Activated CD4-positive, CD25-positive, alpha-beta regulatory T cell treated with anti-CD3 and anti-CD28 coated beads, Interleukin-2, amount 50 U/mL, for 24 hours (primary cell): ENCODE measurements at places on chromosomes 3 and 15.

DNA sequence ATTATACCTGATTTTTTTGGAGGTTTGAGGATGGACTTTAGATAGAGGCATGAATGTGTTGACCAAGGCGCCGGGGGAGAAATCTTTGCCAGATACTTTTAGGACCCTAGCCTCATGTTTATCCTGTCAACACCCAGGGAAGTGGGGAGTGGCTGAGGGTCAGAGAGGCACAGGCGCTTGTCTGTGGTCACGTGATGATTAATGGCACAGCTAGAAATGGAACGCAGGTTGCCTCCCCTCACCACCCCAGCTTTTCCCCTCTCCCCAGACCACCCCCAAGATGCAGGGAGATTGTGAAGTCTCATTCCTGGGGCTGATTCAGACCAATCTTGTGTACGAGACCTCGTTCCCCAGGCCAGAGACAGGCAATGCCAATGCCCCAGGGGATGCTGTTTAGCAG, 218.4 kb upstream of the LINGO1 start:
- ATAC-seq, result no peak

DNA sequence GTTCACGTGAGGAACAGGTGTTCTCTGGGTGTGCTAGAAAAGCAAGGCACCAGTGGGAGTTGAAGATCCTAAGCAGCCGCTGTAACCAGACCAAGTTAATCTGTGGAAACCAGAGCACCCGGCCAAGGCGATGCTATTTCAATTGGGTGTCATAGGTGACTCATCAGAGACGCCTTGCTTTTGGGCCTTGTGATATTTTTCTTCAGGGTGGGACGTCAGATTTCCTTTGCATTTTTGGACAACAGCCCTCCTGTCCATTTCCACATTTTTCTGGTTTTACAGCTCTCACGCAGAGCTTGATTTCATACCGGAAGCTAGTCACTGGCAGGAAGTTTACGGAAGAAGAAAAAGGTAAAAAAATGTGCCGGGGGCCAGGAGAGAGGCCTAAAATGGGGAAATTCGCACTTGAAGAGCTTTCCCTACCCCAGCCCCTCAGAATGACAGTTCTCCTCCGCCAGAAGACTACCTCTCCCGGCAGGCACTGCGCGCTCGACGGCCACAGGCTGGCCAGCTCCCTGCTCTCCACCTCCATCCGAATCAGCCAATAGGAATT, 471 bp upstream of the KBTBD8 start:
- ATAC-seq, result peak; percentile 82

- no peak for ATAC-seq
These were observed 805.5 kb downstream of the IGSF11 start for GRCh38 chr3:118229196-118229595.

DNA sequence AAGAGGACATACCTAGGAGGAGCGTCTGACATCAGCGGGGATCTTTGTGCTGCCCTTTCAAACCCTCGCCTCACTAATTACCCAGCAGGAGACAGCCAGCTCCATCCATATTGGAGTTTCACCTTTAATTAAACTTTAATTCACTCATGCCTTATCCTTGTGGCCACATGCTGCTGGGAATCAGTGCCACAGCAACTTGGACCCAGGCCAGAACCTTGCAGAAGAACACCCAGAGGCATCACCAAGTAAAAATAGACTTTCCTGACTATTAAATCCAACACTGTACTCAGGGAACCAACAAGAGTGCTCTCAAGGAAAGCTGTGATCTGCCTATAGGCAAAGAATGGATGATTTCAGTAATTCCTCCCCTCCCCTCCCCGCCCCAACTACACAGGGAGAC, 23.9 kb downstream of the EIF1B start:
- no peak for ATAC-seq

DNA sequence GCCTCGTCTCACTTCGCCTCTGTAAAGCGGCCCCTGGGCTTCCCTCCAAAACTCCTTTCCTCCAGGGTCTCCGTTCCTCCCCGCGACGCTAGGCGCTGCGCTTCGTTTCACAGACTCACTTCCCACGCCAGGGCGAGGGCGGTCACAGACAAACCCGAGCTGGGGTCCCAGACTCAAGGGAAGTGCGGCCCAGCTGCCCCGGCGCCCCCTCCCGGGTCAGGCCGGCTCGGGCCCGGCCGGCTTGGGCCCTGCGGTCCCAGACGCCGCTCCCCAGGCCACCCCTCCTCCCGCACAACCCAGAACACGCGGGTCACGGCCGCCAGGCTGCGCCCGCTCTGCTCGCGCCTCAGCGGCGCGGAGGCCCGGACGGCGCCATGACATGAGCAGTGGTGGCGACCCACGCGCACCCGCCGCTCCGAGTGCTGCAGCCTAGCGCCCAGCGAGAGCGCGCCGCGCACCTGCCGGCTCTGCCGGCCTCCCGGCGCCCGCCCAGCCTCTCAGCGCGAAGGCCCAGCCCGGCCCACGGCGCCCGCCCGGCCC, 547 bp downstream of the NUP210 start:
- ATAC-seq, result peak; percentile 56

GRCh38 chr15:51444807-51445206, 103.4 kb downstream of the GLDN start:
- no peak for ATAC-seq

GRCh38 chr3:66502245-66502874, 1.5 kb upstream of the LRIG1 start:
- ATAC-seq, result no peak

GRCh38 chr15:71344316-71344715, 229.0 kb downstream of the THSD4 start:
- ATAC-seq, result no peak

- ATAC-seq, result no peak
These were observed 54.3 kb upstream of the HACD2 start for GRCh38 chr3:123638936-123639689.

DNA sequence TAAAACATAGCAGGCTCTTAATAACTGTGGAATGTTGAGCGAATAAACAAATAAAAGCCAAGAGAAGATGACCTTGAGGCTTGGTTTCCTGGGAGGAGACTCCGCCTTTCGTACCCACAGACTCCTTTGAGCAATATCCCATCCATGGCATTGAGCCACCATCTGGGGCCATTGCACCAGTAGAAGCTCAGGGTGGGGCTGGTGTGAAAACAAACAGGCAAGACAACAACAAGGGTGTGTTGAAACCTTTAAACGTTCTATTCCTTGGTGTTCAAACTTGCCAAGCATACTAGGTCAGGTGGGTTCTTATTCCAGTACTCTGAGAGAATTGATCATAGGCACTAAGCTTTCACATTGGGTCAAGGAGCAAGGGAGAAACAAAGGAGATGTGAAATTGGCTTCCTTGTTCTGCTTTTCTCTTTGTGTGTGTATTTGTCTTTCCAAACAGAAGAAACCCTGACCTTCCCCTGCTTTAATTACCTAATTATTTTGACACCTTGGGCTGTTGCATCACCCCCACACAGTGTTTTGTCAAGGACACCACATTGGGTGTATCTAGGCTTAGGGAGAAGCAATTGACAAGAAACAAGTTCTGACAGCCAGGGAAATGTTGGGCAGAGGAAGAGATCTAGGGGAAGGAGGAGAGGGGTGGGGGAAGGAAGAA, 105.1 kb upstream of the BCL6 start:
- ATAC-seq, result no peak
